ENCODE measurements at places on chromosomes 12 and 14.

- DNase-seq = no peak
Observed at GRCh38 chr12:572532-572899, 90.7 kb downstream of the NINJ2 start.

GRCh38 chr12:96063046-96063445, 27.7 kb upstream of the LTA4H start:
- peak; percentile 14 for DNase-seq

DNA sequence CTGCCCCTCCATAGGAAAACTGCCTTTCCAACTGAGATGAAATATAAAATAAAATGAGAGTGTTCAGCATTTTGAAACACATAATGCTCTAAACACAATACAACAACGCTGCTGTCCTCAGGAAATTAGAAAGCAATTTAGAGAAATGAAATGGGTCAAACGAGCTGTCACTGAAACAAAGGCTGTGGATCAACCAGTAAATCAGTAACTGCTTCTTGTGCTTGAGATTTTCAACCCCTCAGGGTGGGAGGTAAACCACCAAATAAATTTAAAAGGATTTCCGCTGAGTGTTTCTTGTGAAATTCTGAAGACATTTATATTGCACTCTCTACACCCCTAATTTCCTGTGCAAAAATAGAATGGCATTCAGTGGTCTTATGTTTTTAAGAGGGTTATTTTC, 657.1 kb upstream of the SEL1L start:
- DNase-seq = no peak

DNA sequence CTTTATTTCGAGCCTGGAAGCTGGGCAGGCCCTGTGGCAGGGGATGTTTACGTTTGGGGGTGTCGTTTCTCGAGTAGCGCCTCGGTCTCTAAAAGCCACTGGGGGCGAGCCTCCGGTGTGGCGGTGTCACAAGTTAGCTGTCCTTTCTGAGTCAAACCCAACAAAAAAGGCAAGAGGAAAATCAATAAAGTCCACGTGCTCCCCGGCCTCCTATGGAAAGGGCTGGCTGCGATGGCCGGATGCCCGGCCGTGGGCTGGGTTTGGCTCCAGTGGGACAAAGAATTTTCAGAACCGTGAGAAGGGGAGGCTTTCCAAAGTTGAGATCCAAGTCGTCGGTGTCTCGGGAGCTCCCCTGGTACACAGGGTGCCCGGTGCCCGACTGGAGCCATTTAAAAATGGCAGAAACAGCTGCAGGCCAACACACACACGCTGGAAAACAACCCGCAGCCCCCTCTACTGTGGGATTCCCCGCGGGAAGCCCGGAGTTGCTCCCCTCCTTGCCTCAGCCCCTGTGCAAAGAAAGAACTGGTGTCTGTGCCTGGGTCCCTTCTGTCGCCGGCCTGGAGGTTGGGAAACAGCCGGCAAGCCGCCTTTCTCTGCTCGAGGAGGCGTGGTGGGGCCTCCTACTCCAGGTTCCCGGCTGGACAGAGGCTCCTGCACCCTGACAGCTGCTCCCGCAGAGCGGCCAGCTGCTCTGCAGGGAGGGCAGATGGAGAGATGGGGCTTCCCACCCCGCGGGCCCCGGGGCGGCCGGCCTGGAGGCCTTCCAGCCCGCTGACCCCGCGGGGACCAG, 1.9 kb downstream of the BCL7A start:
- no peak for DNase-seq

DNA sequence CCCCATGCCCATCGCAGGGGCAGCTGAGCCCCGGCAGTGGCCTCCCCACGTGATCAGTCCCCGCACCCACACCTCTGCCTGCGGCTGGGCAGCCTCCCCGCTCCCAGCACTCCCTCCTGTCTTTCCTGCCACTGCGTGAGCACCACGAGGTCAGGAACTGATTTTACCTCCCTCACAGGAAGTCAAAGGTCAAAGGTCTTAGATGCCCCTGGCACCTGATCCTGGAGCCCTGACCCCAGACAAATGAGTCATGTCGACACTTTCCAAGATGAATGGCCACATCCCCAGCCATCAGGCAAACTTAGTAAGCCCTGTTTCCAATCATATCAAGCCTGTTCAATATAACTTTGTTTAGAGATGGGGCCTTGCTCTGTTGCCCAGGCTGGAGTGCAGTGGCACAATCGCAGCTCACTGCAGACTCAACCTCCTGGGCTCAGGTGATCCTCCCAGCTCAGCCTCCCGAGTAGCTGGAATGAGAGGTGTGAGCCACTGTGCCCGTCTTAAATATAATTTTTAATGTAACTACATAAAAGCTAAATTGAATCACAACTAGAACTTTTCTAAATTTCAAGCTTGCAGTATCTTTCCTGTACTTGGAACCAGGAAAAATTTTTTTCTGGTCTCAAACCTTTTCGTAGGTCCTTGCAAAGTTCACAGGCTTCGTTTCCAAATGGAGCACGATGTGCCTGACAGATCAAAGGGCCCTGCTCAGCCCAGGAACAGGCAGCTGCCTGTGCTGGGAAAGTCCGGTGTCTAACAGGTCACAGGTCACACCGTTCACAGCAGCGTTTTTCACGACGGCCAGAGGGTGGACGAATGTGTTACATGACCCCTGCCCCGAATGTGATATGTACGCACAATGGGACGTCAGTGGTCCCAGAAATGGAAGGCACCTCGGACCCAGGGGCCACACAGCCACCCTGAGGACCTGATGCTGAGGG, 1.9 kb downstream of the LRCOL1 start:
- no peak for DNase-seq

DNA sequence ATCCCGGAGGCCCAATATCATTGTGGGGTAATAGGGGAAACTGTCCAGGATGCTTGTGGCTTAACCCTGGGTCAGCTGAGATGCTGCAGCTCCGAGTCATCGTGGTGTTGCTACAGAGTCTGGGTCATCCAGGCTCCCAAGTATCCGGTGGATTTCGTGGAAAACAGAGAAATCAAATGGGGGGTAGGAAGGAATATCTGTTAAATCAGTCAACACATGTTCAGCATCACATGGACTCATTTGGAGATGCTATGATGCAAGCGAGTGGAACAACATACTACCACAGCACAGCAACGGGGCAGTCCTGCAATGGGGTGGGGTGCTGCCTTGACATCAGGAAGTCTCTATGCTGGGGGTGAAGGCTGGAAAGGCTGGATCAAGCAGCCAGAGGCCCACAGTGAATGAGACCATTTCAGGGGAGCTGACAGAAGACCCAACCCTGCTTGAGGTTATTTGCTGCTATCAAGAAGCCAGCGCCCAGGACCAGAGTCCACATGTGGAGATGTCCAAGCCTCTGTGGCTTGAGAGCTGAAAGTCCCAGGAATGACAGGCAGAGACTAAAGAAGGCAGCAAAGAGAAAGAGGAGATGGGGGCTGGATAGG, 22.9 kb downstream of the VDR start:
- DNase-seq = peak; percentile 69

- peak; percentile 66 for DNase-seq
Observed at GRCh38 chr12:49017891-49018260, 700 bp downstream of the PRKAG1 start.

- no peak for DNase-seq
Observed at GRCh38 chr12:59097876-59098275, 177.6 kb upstream of the LRIG3 start.

- no peak for DNase-seq
Observed at GRCh38 chr12:110266381-110266960, 14.6 kb upstream of the ATP2A2 start.

DNA sequence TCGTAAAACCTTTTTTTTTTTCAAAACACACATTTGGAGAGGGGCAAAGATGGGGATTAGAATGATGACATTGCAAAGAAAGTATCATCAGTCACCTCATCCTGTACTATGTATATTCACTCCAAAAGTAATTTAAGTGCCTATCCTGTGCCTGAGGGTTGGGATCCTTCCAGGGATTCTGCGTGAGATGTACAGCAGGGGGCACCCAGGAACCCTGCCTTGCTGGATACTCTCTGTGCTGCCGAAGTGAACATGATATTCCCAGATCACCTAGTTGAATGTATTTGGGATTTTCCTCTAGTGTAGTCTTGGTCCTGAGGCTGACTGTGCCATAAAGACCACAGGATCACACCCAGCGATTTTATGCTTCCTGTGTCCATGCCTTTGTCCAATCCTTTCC, 372.7 kb downstream of the IPO8 start:
- no peak for DNase-seq

DNA sequence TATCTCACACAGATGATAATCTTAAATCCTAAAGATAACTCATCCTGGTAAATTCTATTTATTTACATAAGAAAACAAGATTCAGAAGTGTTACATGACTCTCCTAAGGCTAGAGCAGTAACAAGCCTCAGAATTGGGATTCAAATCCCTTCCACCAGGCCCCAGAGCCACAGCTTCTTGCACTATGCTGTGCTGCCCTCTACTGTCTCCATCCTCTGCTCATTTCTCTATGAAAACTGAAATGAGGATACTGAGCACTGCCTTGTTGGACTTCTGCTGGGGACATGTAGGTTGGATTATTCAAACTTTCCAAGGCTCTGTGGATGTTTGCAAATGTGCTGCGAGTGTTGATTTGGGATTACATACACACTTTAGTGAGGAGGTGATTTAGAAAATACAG, 23.5 kb upstream of the C12orf50 start:
- DNase-seq = peak; percentile 38

DNA sequence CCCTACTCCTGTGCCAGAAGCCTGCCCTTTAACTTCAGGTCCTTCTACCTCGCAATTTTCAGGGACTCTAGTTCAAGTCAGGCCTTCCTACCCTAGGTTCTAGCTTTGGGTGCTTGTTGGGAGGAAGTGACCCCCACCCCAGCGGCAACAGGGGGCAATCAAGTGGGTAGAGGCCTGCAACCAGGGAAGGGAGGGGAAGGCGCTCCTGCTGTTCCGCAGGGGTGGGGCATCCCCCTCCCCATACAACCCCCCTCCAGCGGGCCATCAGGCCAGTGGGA, 204 bp upstream of the PRPH start:
- no peak for DNase-seq

DNA sequence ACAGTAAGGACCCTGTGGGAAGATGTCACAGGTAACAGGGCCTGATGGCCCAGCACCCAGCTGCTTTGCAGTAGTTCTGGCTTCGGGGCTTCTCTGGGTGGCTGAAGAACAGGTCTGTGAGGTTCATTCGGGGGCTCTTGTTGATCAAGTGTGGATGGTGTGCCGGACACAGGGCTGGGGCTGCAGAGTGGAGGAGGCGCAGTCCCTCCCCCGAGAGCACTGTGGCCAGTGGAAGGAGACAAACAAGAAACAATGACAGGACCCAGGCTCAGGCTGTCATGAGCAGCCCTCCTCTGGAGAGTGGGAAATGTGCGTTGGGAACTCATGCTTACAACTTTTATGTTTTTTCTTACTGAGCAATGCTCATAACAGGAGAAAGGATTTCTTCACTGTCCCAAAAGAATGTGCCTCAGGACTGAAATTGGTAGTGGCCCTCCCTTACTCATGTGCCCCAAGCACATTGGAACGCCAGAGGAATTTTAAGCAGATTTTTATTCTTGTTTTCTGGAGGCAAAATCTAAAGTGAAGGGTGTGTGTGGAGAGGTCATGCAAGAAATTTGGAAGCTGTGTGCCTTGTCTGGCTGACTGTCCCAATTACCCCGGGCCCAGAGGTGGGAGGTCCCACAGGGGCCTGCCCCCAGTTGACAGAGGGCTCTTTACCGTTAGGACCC, 233.8 kb downstream of the CACNA1C start:
- no peak for DNase-seq

GRCh38 chr14:101953151-101953550, 11.2 kb upstream of the DYNC1H1 start:
- no peak for DNase-seq

- DNase-seq = no peak
Observed at GRCh38 chr14:80215756-80216581, 4.7 kb upstream of the DIO2 start.

GRCh38 chr12:52682938-52683574, 2.8 kb upstream of the KRT1 start:
- no peak for DNase-seq

GRCh38 chr14:101223561-101224162, 320.1 kb upstream of the RTL1 start:
- no peak for DNase-seq

DNA sequence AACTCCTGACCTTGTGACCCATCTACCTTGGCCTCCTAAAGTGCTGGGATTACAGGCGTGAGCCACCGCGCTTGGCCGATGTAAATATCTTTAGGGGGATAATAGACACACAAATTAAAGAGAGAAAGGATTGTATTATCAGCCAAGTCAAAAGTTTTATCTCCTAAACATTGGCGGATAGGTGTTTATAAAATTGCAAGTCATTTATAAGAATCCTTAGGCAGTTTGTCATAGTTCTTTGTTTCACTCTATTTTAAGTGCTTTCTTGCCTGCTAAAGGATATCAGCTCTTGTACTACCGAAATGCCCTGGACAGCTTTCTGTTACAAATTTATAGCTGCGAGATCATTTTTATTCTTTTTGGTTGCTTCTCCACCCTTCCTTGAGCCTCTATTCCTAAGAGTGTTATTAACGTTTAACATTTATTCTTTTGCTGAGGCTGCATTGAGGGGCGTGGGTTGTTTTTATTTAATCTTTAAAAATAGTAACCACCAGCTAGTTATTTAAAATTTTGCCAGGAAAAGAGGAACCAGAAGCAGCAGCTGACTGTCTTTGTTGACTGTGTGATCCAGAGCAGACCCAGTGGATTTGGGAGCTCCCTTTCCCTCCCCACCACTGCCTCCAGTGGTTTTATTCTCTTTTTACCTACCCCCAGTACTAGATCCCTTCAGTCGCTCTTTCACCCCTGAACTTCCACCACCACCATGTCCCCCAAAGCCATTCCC, 106.4 kb downstream of the DIP2B start:
- no peak for DNase-seq

DNA sequence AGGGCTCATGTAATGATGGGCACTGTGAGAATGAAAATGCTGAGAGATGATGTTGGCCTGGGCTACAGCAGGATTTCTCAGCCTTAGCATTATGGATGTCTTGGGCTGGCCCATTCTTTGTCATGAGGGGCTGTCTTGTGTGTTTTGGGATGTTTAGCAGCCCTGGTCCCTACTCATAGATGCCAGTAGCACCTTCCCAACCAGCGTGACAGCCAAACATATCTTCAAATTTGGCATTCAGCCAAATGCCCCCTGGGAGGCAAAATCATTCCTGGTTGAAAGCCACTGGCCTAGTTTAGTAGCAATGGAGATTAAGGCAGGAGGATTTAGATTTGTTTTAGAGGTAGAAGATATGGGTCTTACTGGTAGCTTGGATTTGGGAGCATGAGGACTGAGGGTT, 26.6 kb downstream of the UBE3B start:
- DNase-seq = no peak

- DNase-seq = no peak
Observed at GRCh38 chr14:67999290-67999689, 179.7 kb downstream of the RAD51B start.

- DNase-seq = peak; percentile 19
Observed at GRCh38 chr12:113135178-113136127, at the start of gene RASAL1. Gene RASAL1, minus strand, starts transcription at chr12:113135761. Its CDS starts 299 bp downstream, at chr12:113135462.

- peak; percentile 40 for DNase-seq
Observed at GRCh38 chr14:64891839-64892375, 12.2 kb upstream of the SPTB start.

All from AML-193 (cell line).